Sigmoid colon (tissue), 7 donors: ENCODE measurements at places on chromosomes 1 and 21. TPM values are rescaled to one million over a fixed set of nuclear protein-coding genes. Genes with fewer than 3 reads are reported as not detected.

GRCh38 chr1:53292690-53293089, 35.2 kb downstream of the LRP8 start:
- no peak for DNase-seq
- no peak overlapping the region for H3K27ac ChIP-seq
- peaks cover 8% of the 10 kb centered on the region for H3K4me1 ChIP-seq

- H3K36me3 ChIP-seq: peaks cover 16% of the 10 kb centered on the region
- H3K27me3 ChIP-seq: no peaks in the 10 kb centered on the region
- H3K4me3 ChIP-seq: peak overlapping the region; percentile 13
These were observed 65.9 kb downstream of the PIK3CD start for GRCh38 chr1:9717193-9718005.

DNA sequence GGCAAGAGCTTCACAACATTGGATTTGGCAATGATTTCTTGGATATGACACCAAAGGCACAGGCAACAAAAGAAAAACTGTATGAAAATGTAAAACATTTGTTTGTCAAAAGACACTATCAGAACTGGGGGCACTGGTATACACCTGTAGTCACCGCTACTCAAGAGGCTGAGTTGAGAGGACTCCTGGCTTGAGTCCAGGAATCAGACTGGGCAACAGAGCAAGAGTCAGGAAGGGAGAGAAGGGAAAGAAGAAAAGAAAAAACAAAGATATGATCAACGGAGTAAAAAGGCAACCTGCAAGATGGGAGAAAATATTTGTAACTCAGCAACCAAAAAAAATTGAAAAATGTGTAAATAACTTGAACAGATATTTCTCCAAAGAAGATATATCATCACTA, 6.0 kb upstream of the TUT4 start:
- no peak overlapping the region for H3K4me3 ChIP-seq
- H3K27ac ChIP-seq: no peak overlapping the region
- DNase-seq: no peak
- H3K36me3 ChIP-seq: no peaks in the 10 kb centered on the region

DNA sequence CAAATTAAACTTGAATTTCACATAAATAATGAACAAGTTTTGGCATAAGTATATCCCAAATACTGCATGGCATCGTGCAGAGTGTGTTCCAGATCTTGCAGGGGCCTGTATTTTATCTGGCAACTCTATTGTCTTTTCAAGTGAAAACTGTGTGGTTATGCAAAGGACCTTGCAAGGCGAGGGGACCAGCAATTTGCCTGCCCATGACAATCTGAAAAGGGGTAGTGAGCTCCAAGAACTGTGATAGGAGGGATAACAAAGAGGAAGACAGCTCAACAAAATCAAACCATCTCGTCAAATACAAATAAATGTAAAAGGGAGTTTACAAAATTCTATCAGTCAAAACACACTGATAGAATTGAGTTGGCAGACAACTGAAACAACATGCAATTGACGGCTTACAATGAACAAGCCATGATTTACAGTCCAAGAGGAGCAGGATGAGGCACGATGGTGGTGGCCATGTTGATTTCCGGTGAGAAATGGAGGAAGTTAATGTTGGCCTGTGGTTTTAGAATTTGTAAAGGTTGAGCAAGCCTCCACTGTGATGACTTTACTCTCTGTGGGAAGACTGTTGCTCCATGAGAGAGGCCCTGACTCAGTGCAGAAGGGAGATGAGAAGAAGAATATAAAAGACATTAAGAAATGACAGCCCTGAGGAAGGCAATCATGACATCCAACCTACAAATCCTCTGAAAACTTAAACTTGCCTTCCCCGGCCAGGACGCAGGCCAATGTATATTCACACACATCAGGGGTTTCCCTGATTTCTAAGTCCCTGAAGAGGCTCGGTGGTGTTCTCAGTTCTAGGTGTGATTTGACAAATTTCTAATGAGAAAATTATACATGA, 132.2 kb downstream of the ADSS2 start:
- H3K27me3 ChIP-seq: no peaks in the 10 kb centered on the region
- no peak overlapping the region for H3K4me3 ChIP-seq
- peaks cover 4% of the 10 kb centered on the region for H3K4me1 ChIP-seq
- no peak for DNase-seq

The NDC1 gene
- 11.4 TPM for total RNA-seq
